ENCODE measurements at places on chromosomes 7 and 10. TPM values are rescaled to one million over a fixed set of nuclear protein-coding genes. Genes with fewer than 3 reads are reported as not detected.

PRPS1L1 gene
- total RNA-seq, result not detected

CDK5 gene
- total RNA-seq, result 9.0 TPM

KDM7A gene
- 31.1 TPM for total RNA-seq

CPN1 gene
- total RNA-seq, result not detected

CDK14 gene
- total RNA-seq, result 0.04 TPM

ACTR3C gene
- total RNA-seq, result 11.1 TPM

CYP3A5 gene
- not detected for total RNA-seq

HNRNPF gene
- 483 TPM for total RNA-seq

SPDYE16 gene
- 0.17 TPM for total RNA-seq

COL1A2 gene
- total RNA-seq, result not detected

GRCh38 chr7:123410273-123410904 is 124.0 kb downstream of the IQUB start:
- no peak for ATAC-seq

- ATAC-seq, result peak; percentile 89
These were observed 108.8 kb upstream of the GSDME start for GRCh38 chr7:24866004-24866615.

DNA sequence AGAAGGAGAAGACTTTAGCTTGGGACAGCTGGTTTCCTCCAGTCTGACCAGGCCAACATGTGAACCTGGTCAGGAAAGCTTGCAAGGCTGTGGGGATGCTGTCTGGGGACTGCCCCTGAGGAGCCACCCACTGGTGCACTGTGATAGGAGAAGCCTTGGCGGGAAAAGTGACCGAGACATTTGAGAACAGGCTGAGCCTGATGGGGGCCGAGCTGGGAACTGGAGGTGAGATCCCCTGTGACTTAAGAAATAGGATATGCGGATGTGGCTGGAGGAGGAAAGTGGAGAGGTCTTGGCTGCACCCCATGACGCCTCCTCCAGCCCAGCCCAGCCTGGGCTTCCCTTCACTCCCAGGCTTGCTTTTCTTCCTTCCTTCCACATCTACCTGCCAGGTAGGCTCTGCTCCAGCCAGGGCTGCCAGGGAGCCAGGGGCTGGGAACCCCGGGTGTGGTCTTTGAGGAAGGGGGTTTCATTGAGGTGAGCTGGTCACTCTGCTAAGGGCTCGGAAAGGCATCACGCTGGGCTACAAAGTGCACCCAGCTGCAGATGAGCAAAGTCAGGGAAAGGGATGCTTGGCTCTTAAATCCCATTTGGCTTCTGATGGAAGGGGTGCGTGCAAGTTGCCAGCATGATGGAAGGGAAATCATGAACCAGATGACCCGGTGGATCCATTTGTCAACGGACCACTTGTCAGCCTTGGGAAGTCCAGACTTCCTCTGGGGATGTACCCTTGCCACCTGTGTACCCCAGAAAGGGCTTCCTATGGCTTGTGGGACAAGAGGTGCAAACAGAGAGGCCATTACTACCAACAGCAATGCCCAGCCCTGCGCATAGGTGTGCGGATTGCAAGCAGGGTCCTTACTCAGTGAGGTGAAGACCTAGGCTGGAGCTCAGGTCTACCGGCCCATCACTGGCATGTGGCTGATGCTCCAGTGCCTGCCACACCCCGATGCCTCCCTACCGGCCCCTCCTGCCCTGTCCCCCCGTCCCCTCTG is 66.3 kb downstream of the C10orf143 start:
- no peak for ATAC-seq

GRCh38 chr10:42551582-42552187 is 86.7 kb downstream of the ZNF33B start:
- ATAC-seq, result no peak

GRCh38 chr10:103781329-103782061 is 73.9 kb downstream of the SH3PXD2A start:
- peak; percentile 79 for ATAC-seq

DNA sequence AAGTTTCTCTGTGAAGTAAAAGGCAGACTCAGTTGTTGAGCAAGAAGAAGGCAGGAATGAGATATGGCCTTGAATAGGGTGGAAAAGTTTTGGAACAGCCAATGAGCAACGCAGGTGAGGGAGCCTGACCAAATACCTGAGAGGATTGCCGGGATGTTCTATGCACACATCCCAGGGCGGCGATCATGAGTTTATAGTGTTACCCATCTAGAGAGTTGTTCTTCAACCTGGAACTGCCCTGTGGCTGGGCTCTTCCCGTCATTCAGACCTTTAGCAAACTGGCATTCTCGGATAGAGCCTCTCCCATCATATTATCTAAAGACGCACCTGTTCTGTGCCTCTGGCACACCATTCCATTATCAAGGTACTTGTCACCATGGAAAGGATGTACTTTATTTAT is 103.0 kb upstream of the KIF5B start:
- ATAC-seq, result no peak

GRCh38 chr10:317271-317769 is 182.1 kb downstream of the ZMYND11 start:
- peak; percentile 96 for ATAC-seq

DNA sequence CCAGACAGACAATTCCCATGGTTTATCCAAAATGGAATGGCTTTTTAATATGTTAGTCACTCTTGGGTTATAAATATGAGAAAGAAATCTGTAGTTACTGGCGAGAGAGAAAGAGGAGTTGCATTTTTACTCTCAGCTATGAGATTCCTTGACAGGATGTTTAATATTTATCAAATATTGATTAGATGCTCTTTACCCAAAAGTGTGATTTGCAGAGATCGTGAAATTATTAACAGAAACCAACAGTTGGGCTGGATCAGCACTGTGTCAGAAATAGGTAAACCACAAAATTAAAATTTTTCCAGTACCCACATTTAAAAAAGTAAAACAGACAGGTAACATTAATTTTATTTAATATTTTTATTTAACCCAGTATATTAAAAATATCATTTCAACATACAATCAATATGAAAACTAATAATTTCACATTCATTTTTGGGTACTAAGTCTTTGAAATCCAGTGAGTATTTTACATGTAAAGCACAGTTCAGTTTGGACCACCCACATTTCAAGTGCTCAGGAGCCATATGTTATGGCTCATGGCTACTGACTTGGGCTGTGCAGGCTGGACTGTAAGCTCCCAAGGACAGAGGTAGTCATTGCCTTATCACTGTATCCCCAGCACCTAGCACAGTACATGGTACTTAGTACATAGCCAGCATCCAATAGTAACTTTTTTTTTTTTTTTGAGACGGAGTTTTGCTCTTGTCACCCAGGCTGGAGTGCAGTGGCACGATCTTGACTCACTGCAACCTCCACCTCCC is 42.5 kb downstream of the KLHDC10 start:
- ATAC-seq, result no peak

- no peak for ATAC-seq
These were observed 73.4 kb downstream of the CDK14 start for GRCh38 chr7:90669492-90669891.

DNA sequence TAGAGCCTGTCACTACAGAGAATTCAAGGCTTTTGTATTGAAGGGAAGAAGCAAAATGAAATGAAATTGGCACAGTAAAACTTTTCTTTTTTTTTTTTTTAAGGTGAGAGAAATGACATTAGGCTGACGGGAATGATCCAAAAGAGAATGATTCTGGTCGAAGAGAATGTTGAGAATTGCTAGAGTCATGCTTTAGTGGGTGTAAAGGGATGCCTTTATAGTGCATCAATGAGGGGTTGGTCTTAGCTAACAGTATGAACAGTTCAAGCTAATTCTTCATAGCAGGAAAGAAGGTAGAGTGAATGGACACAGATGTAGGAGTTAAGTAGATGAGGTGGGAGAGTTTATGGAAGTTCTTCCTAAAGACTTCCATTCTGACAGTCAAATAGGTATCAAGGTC is 32.3 kb upstream of the LSM8 start:
- ATAC-seq, result no peak

Data from activated T-helper 17 cell treated with anti-CD3 and anti-CD28 coated beads, Interleukin-2, amount 50 U/mL, for 72 hours (primary cell).